ENCODE measurements at places on chromosomes 13 and 19. TPM values are rescaled to one million over a fixed set of nuclear protein-coding genes. Genes with fewer than 3 reads are reported as not detected.

GRCh38 chr19:32201636-32202051 is 143.8 kb upstream of the ZNF507 start:
- no peak overlapping the region for H3K27ac ChIP-seq
- peaks cover 1% of the 10 kb centered on the region for H3K4me1 ChIP-seq
- peaks cover 40% of the 10 kb centered on the region for H3K27me3 ChIP-seq
- no peak for DNase-seq
- no peak overlapping the region for H3K4me3 ChIP-seq
- no peaks in the 10 kb centered on the region for H3K36me3 ChIP-seq

DNA sequence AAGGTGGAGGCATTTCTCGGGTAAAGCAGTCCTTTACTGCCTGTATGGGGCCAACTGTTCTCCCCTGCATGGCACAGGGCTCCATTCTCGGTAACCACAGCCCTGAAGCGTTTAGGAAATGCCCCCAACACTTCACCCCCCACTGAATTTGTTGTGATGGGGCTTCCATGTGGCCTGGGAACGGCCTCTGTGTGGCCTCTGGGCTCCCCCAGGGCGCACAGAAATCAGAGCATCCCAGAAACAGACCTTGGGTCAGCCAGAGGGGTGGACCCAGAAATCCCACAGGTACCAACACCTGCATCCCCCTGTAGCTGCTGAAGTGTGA is 153.7 kb upstream of the VSTM2B start:
- H3K27ac ChIP-seq = no peak overlapping the region
- no peaks in the 10 kb centered on the region for H3K36me3 ChIP-seq
- no peak for DNase-seq
- peaks cover 14% of the 10 kb centered on the region for H3K27me3 ChIP-seq
- no peak overlapping the region for H3K4me3 ChIP-seq

- H3K36me3 ChIP-seq = no peaks in the 10 kb centered on the region
- no peak overlapping the region for H3K4me3 ChIP-seq
- no peak overlapping the region for H3K27ac ChIP-seq
- H3K27me3 ChIP-seq = no peaks in the 10 kb centered on the region
- peaks cover 3% of the 10 kb centered on the region for H3K4me1 ChIP-seq
Measured at GRCh38 chr13:65943024-65943423, 1287.1 kb downstream of the PCDH9 start.

DNA sequence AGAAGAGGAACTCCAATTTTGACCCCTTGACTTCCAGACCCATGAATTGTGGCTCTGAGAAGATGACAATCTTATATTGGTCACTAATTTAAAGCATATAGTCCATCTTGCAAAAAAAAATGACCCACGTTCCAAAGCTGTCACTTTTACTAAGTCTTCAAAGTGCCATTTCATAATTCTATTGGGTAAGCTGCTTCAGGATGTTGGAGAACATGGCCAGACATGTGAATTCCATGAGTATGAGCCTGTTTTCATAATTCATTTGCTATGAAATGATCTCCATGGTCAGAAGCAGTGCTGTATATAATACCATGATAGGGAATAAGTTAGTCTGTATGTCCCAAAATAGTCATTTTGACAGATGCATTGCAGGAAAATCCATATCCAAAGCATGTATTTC is 1787.3 kb downstream of the SLITRK5 start:
- no peak overlapping the region for H3K4me3 ChIP-seq
- H3K4me1 ChIP-seq = no peaks in the 10 kb centered on the region
- no peak overlapping the region for H3K27ac ChIP-seq
- DNase-seq = no peak

DNA sequence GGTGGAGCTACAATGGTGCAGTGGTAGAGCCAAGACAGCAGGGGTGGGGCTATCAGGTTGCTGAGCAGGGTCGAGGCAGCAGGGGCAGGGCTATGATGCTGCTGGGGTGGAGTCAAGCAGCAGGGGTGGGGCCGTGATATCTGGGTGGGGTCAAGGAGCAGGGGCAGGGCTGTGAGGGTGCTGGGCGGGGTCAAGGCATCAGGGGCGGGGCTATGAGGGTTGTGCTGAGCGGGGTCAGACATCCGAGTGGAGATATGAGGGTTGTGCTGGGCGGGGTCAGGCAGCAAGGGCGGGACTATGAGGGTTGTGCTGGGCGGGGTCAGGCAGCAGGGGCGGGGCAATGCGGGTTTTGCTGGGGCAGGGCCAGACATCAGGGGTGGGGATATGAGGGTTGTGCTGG is 14.7 kb downstream of the HCN2 start:
- DNase-seq = no peak
- H3K27me3 ChIP-seq = peaks cover 8% of the 10 kb centered on the region
- H3K4me1 ChIP-seq = no peaks in the 10 kb centered on the region
- no peak overlapping the region for H3K27ac ChIP-seq
- no peaks in the 10 kb centered on the region for H3K36me3 ChIP-seq

DNA sequence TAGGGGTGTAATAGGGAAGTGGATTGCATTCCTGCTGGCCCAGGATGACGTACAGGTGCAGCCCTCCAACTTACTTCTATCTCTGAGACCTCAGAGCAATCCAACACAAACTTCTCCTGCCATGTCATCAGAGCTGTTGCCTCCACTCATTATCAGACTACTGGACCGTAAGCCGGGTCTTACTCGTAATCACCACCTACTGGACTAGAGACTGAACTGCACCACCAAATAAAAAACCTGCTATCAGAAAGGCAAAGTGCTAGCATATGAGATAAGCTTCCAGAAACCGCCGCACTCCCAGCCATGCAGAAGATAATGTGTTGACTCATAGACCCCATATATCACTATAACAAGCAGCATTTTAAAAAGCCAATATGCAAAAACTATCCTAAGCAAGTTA is 102.0 kb downstream of the SLITRK1 start:
- no peaks in the 10 kb centered on the region for H3K27me3 ChIP-seq
- H3K4me1 ChIP-seq = no peaks in the 10 kb centered on the region
- no peaks in the 10 kb centered on the region for H3K36me3 ChIP-seq
- H3K4me3 ChIP-seq = no peak overlapping the region
- no peak for DNase-seq
- H3K27ac ChIP-seq = no peak overlapping the region

- no peaks in the 10 kb centered on the region for H3K36me3 ChIP-seq
- H3K27me3 ChIP-seq = peaks cover 74% of the 10 kb centered on the region
- H3K27ac ChIP-seq = peak within 1 kb of the TSS; percentile 66
Measured at GRCh38 chr13:112067116-112067741, at the start of gene SOX1. TSS of gene SOX1 (plus strand) at chr13:112067149. CDS start at chr13:112067659, 510 bp downstream.

GRCh38 chr13:20057963-20058362 is 99.4 kb downstream of the ZMYM2 start:
- H3K4me3 ChIP-seq = no peak overlapping the region
- no peaks in the 10 kb centered on the region for H3K27me3 ChIP-seq
- no peaks in the 10 kb centered on the region for H3K4me1 ChIP-seq

DNA sequence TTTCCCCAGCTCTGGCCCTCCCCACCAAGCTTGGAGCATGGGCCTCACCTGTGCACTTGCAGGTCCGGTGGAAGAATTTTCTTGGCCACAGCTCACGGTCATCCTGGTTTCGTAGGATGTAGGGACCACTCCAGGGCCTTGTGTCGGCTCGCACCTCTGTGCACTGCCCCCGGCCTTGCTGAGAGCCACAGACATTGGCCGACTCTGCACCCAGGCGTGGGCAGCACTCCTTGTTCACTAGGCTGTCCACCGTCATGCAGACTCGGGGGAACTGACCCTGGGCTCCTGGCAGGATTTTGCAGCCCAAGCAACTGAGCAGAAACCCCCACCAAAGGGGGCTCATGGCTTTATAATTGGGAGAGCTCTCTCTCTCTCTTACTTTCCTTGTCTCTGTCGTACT is 569 bp downstream of the DCT start:
- H3K36me3 ChIP-seq = no peaks in the 10 kb centered on the region
- H3K4me1 ChIP-seq = no peaks in the 10 kb centered on the region
- H3K4me3 ChIP-seq = no peak overlapping the region
- DNase-seq = no peak

DNA sequence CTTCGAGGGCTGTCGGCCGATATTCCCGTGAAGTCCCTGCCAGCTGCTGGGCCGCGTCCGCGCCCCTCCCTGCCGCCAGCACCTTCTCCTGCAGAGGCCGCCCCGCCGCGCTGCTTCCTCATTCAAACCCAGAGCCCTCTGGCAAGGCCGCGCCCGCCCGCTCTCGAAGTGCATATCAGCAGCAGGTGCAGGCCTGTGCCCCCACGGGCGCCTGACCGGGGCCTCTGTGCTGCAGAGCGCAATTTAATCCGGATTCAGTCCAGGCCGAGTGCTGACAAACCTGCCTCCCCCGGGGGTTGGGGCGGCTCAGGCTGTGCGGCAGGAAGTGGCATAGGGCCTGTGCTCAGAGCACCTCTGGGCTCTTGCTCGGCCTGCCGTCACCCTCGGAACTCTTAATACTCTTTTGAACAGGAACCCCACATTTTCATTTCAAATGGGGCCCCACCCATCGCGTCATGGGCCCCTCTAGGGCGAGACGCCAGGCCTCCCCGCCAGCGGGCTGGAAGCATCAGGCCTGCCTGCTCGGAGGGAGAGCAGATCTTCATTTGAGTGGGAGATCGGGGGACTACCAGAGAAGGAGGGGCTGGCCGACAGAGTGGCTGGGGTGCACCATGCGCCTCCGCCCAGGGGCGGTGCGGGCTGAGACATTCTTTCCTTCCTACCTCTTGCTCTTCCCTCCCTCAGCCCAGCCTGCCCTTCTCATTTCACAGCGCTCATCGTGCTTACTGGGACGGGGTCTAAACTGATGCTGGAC is 125.7 kb downstream of the TNFRSF19 start:
- H3K4me1 ChIP-seq = peaks cover 10% of the 10 kb centered on the region
- DNase-seq = no peak
- peaks cover 28% of the 10 kb centered on the region for H3K27me3 ChIP-seq

DNA sequence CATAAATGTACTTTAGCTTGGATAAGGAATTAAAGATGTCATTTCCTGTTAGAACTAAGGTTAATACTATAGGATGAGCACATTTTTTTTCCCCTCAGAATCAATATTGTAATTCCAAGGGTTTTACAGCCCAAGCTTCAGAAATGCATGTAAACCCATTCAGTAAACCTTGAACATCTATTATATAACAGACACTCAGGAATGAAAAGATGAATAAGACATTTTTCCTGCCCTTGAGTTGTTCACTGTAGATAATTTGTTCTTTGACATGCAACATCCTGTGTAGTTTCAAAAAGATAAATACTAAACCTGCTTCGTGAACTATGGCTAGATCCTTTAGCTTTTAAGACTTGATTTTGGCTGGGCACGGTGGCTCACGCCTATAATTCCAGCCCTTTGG is 21.7 kb upstream of the KCTD4 start:
- DNase-seq = no peak
- peaks cover 13% of the 10 kb centered on the region for H3K4me1 ChIP-seq

GRCh38 chr19:31092274-31092673 is 257.0 kb downstream of the TSHZ3 start:
- no peaks in the 10 kb centered on the region for H3K36me3 ChIP-seq
- H3K27me3 ChIP-seq = peaks cover 3% of the 10 kb centered on the region
- H3K4me1 ChIP-seq = no peaks in the 10 kb centered on the region
- H3K4me3 ChIP-seq = no peak overlapping the region
- no peak overlapping the region for H3K27ac ChIP-seq

GRCh38 chr19:7497292-7497691 is 8.5 kb upstream of the PEX11G start:
- H3K4me3 ChIP-seq = no peak overlapping the region
- peaks cover 30% of the 10 kb centered on the region for H3K27me3 ChIP-seq
- no peak for DNase-seq
- no peaks in the 10 kb centered on the region for H3K36me3 ChIP-seq
- H3K27ac ChIP-seq = no peak overlapping the region

- no peaks in the 10 kb centered on the region for H3K36me3 ChIP-seq
- no peak for DNase-seq
- peaks cover 2% of the 10 kb centered on the region for H3K4me1 ChIP-seq
- no peak overlapping the region for H3K4me3 ChIP-seq
- H3K27ac ChIP-seq = no peak overlapping the region
Measured at GRCh38 chr19:31497709-31498108, 148.5 kb upstream of the TSHZ3 start.

- H3K36me3 ChIP-seq = peaks cover 15% of the 10 kb centered on the region
- H3K27ac ChIP-seq = peak overlapping the region; percentile 93
- no peaks in the 10 kb centered on the region for H3K27me3 ChIP-seq
- H3K4me3 ChIP-seq = peak overlapping the region; percentile 87
- no peak for DNase-seq
- H3K4me1 ChIP-seq = peaks cover 7% of the 10 kb centered on the region
Measured at GRCh38 chr19:35267353-35267817, 1.4 kb upstream of the USF2 start.

DNA sequence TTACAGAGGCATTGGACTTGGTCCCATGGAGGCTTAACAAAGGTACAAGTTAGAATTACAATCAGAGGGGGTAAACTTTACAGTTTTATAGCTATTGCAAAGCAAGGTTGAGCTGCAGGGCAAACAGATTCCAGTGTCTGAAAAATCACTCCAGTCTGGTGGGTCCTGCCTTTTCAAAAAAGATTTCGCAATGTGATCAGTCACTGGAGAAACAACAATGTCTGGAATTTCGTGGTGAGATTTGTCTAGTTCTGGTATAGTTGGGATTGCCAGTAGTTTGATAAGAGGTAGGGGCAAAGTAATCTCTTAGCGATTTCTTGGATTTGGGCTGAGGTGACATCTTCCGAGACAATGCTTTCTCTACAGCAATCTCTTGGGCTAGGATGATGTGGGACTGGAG is 1198.2 kb upstream of the PCDH9 start:
- H3K4me3 ChIP-seq = no peak overlapping the region
- no peaks in the 10 kb centered on the region for H3K27me3 ChIP-seq
- H3K27ac ChIP-seq = no peak overlapping the region

GRCh38 chr13:58324161-58324560 is 692.6 kb downstream of the PCDH17 start:
- no peaks in the 10 kb centered on the region for H3K27me3 ChIP-seq
- no peak for DNase-seq
- no peak overlapping the region for H3K27ac ChIP-seq
- H3K4me3 ChIP-seq = no peak overlapping the region

GRCh38 chr13:21095311-21095710 is 33.9 kb upstream of the LATS2 start:
- H3K27ac ChIP-seq = no peak overlapping the region
- DNase-seq = no peak
- H3K4me3 ChIP-seq = no peak overlapping the region
- no peaks in the 10 kb centered on the region for H3K27me3 ChIP-seq
- H3K4me1 ChIP-seq = no peaks in the 10 kb centered on the region

The REEP6 gene
- total RNA-seq = 16.6 TPM

The ASPDH gene
- total RNA-seq = not detected

The GSX1 gene
- not detected for total RNA-seq

The FFAR2 gene
- total RNA-seq = 1.9 TPM

The CD33 gene
- total RNA-seq = not detected

The LACC1 gene
- total RNA-seq = 3.8 TPM

The DCLK1 gene
- total RNA-seq = 3.9 TPM

The ATP12A gene
- 1.9 TPM for total RNA-seq

The PRTN3 gene
- not detected for total RNA-seq

The ADGRE1 gene
- total RNA-seq = not detected

The ZNF555 gene
- total RNA-seq = 13.7 TPM

The GNA15 gene
- total RNA-seq = not detected
